ENCODE measurements at places on chromosomes 1 and 21.

- DNase-seq, result no peak
Measured at GRCh38 chr1:72847651-72848050, 565.3 kb upstream of the NEGR1 start.

DNA sequence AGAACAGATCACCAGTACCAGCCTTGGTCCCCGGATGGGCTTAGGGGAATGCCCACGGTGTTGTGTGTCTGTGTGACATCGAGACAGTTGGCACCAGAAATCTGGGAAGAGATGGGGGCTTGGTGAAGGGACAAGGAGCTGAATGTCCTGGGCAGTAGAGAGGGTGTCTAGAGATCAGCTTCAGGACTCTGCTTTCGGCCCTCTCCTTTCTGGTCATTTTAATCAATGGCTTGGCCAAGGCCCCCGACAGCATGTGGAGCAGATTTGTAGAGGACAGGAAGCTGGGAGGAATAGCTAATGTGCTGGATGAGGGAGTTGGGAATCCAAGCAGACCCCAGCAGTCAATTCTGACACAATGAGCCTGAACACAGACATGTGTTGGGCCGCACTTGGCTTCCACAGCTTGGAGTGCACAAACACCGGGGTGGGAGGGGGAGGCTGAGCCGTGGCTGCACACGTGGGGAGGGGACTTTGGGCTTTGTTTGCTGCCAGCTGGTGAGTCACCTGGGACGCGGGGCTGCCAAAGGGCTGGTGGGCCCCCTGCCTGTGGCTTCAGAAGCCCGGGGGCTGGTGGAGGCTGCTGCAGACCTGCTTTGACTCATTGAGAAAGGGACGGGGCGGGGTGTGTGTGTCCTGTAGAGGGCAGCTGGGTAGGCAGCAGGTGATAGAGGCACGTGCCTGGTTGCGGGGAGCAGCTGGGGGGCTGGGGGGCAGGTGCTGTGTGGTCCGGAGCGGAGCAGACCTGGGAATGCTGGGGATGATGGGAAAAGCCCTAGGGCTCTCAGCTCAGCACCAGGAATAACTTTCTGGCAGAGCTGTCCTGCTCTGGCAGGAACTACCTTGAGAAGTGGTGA is 20.9 kb downstream of the SLC1A7 start:
- peak; percentile 33 for DNase-seq

DNA sequence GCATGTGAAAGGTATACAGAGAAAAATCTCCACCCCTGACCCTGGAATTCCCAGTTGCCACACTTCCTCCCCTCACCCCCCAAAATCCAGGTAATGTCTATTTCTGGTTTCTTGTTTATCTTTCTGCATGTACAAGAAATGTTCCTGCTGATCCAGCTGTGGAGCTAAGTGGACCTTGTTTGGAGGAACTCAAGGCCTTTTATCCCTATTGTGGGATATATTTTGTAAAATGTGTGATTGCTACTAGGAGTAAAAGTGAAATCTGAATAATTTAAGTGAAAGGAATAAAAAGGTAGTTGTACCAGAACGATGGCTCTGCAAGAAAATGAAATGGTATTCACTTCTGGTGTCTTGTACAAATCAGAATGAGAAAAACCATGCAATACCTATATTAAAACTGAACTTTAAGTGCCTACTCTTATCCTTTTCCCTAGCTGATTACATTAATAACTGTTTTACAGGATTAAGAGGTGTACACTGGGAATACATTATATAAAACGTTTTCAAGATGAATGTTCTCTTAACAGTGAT is 3.0 kb downstream of the SPEN start:
- DNase-seq, result no peak

DNA sequence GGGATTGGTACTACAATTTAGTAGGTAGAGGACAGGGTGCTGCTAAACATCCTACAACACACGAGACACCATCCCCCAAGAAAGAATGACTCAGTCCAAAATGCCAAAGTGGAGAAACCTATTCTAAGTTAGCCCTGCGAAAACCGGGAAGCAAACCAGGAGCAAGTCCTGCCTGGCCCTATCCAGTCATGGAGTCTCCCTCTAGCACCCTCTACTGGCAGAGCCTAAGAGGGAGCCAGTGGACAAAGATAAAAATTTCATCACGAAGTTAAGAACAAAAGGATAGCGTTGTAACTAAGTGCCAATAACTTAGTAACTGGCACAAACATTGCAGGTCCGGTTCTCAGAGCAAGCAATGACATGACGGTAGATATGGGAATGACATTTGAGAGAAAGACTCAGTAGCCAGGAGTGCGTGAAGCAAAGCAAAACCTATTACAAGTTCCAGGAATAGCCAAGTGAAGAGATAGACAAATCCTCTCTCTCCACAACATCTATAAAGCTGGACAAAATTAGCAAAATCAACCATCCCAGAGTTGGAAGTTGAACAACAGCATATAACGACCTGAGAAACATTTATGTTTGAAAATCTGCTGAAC is 383.5 kb downstream of the OMA1 start:
- DNase-seq, result peak; percentile 75
